Glomerular endothelial cell (primary cell): ENCODE measurements at places on chromosomes 4 and X. TPM values are rescaled to one million over a fixed set of nuclear protein-coding genes. Genes with fewer than 3 reads are reported as not detected.
A peak's percentile ranks its signal among the peaks of the same experiment; 100 is the strongest.

Gene CT45A1
- not detected in 2 replicates for total RNA-seq

DNA sequence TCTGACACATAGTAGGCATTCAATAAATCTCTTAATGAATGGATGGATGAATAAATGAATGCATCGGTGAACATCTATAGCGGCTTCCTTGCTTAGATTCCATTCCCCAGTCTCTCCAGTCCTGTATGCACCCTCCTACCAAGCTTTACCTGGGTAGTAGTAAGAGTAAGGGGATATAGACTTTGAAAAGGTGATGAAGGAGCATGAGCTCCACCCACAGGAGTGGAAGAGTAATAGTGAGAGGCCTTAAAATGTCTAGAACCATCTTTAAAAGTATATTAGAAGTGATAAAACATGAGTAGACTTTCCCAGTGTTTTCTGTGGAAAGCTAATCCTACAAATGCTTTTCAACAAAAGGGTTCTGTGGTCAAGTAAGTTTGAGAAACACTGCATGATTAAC lies 35.5 kb upstream of the GPC3 start:
- no peak for DNase-seq

DNA sequence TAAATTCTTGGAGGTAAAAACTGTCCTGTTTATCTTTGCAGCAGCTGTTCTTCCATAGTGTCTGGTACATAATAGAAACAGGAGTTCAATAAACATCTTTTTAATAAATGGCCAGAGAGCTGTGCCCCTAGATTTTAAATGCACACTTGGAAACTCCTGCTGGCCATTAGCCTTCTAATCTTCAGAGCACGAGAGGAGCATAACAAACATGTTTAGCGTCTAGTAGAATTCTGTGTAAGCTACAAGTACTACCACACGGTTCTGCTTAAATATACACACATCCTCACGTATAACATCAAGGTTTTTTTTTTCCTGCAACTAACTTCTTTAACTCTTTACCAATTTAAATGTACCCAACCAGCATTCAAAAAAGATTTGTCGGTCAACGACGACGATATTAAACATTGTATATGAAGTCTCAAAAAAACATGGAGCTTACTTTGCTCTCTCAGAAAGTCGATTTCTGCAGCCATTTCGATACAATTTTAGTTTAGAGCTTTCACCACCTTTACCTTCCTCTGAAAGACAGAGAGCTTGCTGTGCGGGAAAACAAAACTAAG lies 628 bp downstream of the SCLT1 start:
- DNase-seq, result peak; percentile 7

Gene FABP2
- total RNA-seq, result not detected in 2 replicates

Gene HDX
- total RNA-seq, result 6.8 and 9.6 TPM in 2 replicates

Gene HS3ST1
- 0.87 and 2.5 TPM in 2 replicates for total RNA-seq

DNA sequence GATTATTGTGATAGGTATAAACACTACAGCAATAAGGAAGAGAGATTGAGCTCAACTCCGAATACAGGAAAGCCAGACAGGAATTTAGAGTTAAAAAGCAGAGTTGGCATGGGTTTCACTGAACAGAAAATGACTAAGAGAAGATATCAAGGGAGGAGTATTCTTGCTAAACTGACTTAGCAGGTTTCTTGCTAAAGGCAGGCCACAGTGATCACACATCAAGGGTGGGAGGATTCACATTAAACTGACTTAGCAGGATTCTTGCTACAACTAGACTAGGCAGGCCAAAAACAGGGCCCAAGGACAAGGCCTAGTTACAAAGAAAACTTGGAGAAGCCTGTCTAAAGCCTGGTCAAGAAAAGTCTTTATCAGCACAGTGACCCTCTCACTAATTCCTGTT lies 195.1 kb downstream of the MAGEB5 start:
- DNase-seq, result no peak

DNA sequence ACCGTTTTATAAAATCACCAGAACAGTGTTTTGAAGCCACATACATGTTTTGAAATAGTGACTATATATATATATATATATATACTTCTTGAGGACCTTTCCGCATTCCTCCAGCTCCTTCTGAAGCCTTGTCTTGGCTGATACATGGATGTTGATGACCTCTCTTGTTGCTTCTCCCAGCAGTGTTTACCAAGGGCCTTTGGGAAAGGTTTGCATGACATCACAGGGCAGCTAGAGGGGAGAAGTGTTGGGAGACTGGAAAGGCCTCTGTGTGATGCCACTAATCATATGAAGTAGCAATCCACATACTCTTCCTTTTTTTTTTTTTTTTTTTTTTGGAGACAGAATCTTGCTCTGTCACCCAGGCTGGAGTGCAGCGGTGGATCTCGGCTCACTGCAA lies 22.5 kb downstream of the WDR44 start:
- DNase-seq, result no peak

- no peak for DNase-seq
Measured at GRCh38 chr4:15238720-15239119, 189.1 kb upstream of the C1QTNF7 start.

GRCh38 chr4:107490116-107490515 lies 229.9 kb downstream of the PAPSS1 start:
- no peak for DNase-seq

- DNase-seq, result no peak
Measured at GRCh38 chr4:75769036-75769435, 44.7 kb downstream of the USO1 start.

- no peak for DNase-seq
Measured at GRCh38 chrX:131257367-131257766, 31.7 kb downstream of the IGSF1 start.

Gene USP38
- total RNA-seq, result 22.8 and 25.8 TPM in 2 replicates

DNA sequence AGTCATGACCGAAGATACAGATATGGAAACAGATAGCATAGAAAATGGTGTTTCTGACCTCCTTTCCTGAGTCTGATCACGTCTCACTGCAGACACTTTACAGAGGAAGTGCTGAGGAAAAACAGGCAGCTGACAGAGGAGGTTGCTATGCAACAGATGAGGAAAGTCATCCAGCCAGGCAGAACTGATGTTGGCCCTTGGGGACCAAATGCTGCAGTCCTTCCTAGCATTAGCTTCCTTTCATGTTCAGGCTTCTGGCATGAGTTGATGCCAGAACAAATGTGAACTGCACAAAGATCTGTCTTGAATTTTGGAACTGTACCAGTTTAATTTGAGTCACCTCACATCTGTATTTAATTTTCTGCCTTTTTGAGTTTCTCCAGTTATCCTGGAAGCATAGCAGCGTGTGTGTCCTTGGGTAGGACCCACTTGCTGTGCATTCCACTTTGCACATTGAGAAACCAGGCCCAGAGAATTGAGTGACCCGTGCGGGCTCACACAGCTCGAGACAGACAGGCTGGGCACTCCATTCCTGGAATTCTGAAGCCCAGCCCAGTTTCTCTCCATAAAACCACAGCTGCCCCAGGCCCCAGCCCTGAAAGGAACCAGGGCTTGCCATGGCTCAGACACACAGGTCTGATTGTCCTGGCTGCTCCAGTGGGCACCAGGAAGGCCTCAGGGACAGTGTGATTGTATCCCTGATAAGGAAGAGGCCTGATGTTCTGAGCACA lies 1.4 kb upstream of the MAGED1 start:
- DNase-seq, result no peak

- no peak for DNase-seq
Measured at GRCh38 chrX:12610079-12610478, 181.1 kb upstream of the PRPS2 start.

DNA sequence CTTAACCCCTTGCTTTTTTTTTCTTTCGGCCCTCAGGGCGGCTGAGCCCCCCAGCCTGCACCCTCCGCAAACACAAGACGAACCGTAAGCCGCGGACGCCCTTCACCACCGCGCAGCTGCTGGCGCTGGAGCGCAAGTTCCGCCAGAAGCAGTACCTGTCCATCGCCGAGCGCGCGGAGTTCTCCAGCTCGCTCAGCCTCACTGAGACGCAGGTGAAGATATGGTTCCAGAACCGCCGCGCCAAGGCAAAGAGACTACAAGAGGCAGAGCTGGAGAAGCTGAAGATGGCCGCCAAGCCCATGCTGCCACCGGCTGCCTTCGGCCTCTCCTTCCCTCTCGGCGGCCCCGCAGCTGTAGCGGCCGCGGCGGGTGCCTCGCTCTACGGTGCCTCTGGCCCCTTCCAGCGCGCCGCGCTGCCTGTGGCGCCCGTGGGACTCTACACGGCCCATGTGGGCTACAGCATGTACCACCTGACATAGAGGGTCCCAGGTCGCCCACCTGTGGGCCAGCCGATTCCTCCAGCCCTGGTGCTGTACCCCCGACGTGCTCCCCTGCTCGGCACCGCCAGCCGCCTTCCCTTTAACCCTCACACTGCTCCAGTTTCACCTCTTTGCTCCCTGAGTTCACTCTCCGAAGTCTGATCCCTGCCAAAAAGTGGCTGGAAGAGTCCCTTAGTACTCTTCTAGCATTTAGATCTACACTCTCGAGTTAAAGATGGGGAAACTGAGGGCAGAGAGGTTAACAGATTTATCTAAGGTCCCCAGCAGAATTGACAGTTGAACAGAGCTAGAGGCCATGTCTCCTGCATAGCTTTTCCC lies 3.4 kb downstream of the MSX1 start:
- DNase-seq, result no peak

Gene BANK1
- total RNA-seq, result 0.18 and 1.1 TPM in 2 replicates

DNA sequence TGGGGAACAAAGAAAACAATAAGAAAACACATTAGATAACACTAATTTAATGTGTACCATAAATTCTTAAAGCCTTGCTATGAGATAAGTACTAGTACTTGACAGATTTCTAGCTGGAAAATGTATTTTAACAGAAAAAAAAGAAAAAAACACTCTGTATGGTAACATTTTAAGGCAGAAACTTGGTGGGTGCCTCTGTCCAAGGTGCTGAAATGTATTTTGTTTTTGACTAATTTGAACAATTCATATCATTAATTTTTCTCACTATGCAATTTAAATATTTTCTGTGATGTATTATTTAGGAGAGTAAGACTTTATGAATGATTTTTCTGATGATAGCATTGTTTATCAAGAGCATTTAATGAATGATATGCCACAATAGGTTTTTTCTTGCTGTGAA lies 107.5 kb downstream of the GABRG1 start:
- DNase-seq, result no peak

Gene XPNPEP2
- not detected in 2 replicates for total RNA-seq

GRCh38 chrX:148958901-148959300 lies 458.5 kb downstream of the AFF2 start:
- DNase-seq, result no peak

Gene RBBP7
- total RNA-seq, result 66.3 and 69.2 TPM in 2 replicates

Gene UGT2B17
- total RNA-seq, result not detected in 2 replicates

- no peak for DNase-seq
Measured at GRCh38 chr4:142101401-142101800, 465.0 kb downstream of the IL15 start.

- DNase-seq, result no peak
Measured at GRCh38 chrX:28015993-28016392, 34.7 kb upstream of the DCAF8L1 start.

- DNase-seq, result no peak
Measured at GRCh38 chr4:60683973-60684372, 516.2 kb upstream of the ADGRL3 start.

DNA sequence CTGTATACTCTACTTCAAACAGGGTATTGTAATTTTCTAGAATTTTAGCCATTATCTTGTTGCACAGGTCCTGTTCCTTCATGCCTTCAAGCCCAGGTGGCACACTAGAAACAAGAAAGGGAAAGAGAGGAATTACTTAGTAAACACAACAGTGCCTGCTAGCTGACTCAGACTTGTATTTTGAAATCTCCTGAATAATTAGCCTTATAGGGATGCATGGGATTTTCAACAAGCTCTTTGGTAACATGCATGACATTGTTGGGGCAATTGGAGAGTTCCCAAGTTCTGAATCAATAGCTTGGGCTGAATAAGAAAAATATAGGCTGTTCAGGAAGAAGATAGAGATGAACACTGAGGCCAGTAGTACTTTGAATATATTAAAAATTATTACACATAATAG lies 118.8 kb downstream of the FAM13A start:
- no peak for DNase-seq

Gene HSFX3
- not detected in 2 replicates for total RNA-seq

Gene NAT8L
- total RNA-seq, result 0.05 TPM in 1 of 2 replicates, not detected in the other

DNA sequence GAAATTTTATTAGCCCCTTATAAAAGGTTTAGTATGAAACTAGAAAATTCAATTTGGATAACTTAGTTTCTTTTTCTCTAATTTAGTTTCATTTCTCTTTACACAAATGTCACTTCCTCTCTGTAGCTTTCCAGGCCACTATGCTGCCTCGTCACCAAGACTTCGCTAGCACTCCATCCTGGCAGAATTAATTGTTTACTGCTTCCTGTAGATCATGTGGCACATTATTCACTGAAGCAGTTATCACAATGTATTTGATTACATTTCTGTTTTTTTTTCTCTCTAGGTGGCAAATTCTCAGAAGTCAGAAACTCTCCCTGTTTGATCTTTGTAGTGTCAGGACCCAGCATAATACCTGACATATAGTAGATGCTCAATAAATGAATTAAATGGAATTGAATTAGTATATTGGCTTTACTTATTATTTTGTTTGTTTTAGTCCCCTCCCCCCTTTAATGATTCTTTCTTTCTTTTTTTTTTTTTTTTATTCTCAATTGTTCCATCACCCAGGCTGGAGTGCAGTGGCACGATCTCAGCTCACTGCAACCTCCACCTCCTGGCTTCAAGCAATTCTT lies 9.3 kb upstream of the SAT1 start:
- no peak for DNase-seq

DNA sequence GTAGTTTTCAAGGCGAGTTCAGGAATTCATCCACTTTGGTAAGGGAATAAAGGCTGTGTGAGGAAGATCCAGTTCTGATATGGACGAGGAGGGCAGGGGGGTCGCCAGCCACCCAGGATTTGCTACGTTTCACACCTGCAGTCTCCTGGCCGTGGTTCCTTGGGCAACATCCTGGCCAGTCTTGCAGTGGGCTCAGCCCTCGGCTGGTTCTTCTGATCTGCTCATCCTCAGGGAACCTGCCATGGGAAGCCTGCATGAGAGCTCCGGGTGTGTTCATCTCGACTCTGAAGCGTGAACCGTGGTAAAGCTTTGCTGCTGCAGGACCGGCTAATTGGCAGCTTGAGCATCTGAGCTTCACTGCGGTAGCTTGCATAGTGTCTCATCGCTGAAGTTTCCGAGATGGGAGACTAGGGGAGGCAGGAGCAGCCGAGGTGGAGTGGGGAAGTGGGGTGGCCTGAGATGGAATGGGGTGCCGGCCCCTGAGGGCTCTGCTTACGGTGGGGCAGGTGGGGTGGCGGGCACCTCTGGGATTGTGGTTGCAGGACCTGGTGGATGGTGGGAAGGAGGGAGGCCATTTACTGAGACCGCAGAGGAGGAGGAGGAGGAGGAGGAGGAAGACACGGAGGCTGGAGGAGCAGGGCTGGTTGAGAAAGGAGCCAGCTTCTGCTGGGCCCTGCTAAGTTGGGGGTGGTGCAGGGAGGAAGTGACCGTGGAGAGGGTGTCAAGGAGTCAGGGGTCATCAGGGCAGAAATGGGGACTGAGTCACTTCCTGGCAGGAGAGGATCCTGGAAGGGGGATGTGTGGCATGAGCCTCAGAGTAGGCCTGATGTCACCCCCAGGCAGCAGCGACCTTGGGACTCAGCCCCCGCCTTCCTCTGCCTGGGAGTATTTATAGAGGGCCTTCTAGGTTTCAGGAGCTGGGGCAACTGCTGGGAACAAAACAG lies 213.1 kb upstream of the PSAPL1 start:
- DNase-seq, result no peak

DNA sequence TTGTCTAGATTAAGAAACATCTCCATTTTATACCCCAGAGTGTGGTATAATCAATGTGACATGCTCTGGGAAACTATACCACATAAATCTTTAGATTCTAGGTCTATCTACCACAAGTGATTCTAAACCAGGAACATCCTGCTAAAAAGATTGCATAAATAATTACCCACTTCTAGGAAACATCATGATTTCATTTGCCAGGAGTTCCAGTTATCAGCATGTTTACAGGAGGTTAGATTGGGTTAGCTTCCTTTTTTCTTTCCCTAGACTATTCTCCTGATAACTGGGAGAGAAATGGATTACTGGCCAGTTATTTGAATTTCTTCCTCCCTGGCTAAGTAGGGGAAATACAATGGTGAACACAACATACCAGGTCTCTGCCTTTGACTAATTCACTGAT lies 230.3 kb upstream of the BOD1L1 start:
- DNase-seq, result no peak
